ENCODE measurements at places on chromosomes 5 and 9.
A peak's percentile ranks its signal among the peaks of the same experiment; 100 is the strongest.

GRCh38 chr5:95057615-95058014 lies 227.3 kb downstream of the MCTP1 start:
- DNase-seq = peak; percentile 11

DNA sequence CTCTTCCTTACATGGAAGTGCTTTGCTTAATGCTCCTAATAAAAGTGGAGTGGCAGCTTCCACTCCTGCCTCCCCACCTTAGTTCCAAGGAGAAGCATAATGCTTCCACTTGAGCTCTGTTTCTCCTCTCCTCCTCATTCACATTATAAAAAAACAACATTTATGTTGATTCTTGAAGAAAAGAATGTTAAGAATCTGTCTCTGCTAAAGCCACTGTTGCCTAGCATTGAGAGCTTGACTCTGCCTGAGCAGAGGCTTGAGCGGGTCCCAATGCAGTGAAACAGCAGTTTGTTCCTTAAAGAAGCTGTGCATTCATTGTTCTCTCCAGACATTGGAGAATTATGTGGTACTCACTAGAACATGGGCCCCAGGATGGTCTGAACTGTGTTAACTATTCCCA lies 101.5 kb upstream of the GHR start:
- no peak for DNase-seq

GRCh38 chr5:90305041-90305720 lies 104.4 kb downstream of the CETN3 start:
- DNase-seq = no peak

GRCh38 chr5:178688551-178688950 lies 41.9 kb downstream of the ZNF354A start:
- no peak for DNase-seq

- DNase-seq = no peak
Observed at GRCh38 chr9:92739346-92739970, 25.2 kb downstream of the BICD2 start.

DNA sequence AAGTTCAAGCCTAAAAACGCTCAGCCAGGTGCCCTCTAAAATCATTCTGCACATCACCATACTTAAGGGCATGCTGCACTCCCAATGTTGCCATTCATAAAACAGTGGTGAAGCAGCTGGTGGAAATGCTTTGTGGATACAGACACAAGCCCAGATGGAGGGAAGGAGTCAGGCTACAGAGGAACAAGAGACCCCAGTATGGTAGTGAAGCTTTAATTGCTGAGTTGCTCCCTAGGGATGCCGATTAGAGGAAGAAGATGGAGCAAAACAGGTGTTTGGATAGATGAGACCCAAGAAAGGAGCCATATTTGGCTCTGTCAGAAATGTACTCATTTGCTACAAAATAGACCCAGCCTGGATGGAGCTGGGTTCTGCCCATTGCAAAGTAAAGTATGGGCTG lies 230.5 kb downstream of the NSG2 start:
- DNase-seq = no peak

DNA sequence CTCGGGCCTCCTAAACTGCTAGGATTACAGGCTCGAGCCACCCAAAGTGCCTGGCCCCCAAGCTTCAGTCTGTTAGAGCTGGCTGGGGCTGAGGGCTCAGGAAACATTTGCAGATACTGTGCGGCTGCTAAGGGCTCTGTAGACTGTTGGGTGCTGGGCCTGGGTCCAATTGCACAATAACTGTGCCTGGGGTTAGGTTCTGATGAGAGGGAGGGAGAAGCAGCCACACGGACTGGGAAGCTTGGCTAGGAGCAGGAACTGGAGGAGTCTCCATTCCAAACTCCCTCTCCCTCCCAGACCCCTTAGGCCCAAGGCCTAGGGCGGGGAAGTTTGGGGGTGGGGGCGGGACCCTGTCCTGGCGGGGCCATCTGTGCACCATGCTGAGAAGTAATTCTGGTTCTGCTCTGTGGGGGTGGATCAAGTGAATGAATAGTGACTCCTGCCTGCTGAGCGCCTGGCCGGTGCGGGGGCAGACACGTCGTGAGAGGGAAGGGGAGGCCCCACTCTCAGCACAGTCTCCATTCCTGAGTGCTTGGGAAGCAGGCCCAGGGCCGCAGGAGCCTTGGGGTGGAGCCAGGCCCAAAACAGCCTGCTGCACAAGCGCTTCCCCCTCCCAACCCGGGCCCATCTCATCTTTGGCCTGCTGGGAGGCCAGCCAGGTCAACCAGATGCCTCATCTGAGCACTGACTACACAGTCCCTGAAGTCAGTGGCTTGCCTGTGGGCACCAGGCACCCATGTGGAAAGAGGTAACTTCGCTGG lies 1.5 kb downstream of the ASS1 start:
- no peak for DNase-seq

GRCh38 chr9:35791297-35791921 lies at the start of gene NPR2:
Gene NPR2 (plus strand): TSS chr9:35791591. CDS start chr9:35792409, 818 bp downstream.
- no peak for DNase-seq

- no peak for DNase-seq
Observed at GRCh38 chr9:120778758-120779157, 14.5 kb downstream of the FBXW2 start.

- no peak for DNase-seq
Observed at GRCh38 chr5:37888476-37888875, 48.6 kb upstream of the GDNF start.

- no peak for DNase-seq
Observed at GRCh38 chr5:145948921-145949320, 12.5 kb downstream of the SH3RF2 start.

DNA sequence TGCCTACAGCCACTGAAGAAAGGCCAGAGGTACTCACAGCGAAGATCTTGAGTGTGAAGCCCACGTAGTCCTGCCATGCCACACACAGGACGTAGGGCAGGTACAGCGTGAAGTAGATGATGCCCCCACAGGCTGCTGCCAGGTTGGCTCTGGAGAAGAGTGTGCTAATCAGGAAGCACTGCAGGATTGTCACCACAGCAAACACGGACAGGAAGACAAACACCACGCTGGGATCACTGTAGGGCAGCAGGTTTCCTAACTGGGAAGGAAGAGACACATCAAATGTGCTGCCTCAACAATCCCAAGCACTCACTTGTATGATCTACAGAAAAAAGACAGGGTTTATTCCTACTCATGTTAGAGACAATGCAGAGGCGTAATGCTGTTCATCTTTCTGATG lies 63.0 kb downstream of the NIPSNAP3B start:
- no peak for DNase-seq

DNA sequence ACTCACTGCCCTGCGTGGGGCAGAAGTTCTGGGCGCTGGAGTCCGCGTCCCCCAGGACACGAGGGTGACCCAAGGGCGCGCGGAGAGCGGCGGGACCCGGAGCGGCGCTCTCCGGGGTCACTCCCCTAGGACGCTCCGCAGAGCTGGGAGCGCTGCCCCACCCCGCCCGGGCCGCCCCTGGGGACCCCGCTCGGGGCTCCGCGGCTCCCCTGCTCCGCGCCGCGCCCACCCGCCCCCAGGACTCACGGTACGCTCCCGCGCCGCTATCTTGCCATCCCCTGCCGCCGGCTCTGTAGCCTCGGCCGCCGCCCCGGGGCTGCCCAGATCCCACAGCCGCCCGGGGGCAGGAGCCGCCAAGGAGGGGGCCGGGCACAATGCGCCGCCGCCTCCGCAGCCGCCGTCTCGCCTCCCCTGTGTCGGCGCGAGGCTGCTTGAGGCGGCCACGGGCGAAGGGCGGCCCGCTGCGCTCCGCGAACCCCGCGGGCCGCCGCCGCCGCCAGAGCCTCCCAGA lies 303 bp downstream of the LIFR start:
- no peak for DNase-seq

GRCh38 chr9:95306819-95307218 lies 10.7 kb downstream of the FANCC start:
- no peak for DNase-seq

DNA sequence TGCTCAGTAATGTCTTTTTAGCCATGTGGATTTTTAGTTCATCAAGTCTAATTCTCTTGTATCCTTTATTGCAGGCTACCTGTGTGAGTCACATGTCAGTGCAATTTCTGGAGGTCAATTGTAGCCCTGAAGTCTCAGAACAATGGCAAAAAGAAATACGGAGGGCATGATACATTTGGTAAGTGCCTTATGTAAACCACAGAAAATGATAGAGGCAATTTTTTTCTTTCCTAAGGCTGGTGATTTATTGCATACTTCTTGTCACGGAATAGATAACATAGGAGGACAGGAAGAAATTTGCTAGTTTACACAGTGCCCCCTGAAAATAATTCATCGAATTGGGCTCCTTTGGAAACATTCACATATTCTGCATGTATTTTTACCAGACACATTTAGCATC lies 235.9 kb downstream of the DMRTA1 start:
- DNase-seq = peak; percentile 72

GRCh38 chr5:36033047-36033446 lies 33.6 kb downstream of the UGT3A2 start:
- DNase-seq = no peak

DNA sequence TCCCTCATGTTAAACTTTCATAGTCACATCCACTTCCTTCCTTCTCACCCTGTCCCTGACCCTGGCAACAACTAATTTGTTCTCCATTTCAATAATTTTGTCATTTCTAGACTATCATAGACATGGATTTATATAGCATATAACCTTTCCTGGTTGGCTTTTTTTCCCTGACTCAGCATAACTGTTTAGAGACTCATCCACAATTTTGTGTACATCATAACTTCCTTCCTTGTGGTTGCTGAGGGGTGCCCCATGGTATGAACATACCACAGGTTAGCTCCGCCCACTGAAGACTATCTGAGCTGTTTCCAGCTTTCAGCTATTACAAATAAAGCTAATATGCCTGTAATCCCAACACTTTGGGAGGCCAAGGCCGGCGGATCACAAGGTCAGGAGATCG lies 137.3 kb downstream of the PHF2 start:
- DNase-seq = no peak

GRCh38 chr9:124765439-124765835 lies 5.7 kb downstream of the NR6A1 start:
- no peak for DNase-seq

- DNase-seq = peak; percentile 0
Observed at GRCh38 chr9:2066312-2067273, 51.4 kb downstream of the SMARCA2 start.

- DNase-seq = peak; percentile 74
Observed at GRCh38 chr9:22452415-22453010, 5.9 kb downstream of the DMRTA1 start.

- no peak for DNase-seq
Observed at GRCh38 chr9:129481424-129481809, 139.5 kb downstream of the C9orf50 start.

DNA sequence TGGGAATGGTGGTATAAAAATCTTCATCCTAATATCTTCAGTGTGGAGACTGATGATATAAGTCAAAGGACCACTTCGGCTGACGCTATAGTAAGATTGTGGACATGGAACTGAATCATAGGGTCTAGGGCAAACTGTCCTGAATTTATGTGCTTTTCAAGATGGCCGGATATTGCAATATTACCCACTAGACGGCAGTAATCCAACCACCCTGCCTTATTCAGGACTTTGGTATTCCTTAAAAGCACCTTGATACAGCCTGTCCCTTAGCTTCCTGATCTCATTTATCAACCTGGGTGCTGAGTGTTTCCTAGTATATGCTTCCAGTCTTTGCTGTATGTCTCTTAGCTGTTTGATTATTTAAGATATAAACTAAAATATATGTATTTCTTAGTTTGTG lies 71.2 kb upstream of the COX7C start:
- DNase-seq = no peak

DNA sequence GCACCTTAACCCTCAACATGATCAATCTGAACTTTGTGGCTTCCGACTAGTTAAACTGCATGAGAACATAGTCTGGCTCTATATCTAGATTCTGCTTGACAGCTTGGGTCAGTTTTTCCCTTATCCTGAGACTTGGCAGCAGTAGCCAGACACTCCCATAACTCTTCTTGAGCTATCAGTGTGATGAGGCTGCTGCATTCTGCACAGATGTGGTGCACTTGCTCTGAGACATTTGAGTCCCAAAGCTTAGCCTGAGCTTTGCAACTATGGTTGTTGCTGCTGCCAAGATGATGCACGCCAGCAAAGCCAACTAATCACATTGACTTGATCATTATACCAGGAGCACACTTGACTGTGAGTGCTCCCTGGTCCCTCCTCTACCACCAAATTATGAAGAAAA lies 36.2 kb downstream of the MOCS2 start:
- DNase-seq = no peak

- no peak for DNase-seq
Observed at GRCh38 chr5:34016750-34017149, 8.9 kb upstream of the AMACR start.

DNA sequence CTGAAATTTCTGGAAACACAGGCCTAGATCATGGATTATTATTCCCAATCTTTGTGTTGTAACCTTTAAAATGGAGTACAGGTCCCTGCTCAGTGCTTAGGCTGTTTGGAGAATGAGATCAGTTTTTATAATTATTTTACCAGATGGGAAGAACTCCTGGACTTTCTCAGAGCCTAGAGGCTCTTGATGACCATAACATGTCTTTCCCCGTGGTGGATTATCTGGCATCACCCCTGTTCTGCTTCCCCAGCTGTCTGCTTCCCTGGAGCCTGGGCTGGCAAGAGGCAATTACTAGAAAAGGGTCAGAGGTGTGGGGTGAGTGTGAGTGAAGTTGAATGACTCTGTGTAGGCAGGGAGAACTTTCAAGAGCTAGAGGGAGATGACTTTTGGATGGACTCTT lies 143.0 kb downstream of the CARTPT start:
- no peak for DNase-seq

GRCh38 chr9:113598451-113598850 lies 134.9 kb downstream of the RGS3 start:
- no peak for DNase-seq

DNA sequence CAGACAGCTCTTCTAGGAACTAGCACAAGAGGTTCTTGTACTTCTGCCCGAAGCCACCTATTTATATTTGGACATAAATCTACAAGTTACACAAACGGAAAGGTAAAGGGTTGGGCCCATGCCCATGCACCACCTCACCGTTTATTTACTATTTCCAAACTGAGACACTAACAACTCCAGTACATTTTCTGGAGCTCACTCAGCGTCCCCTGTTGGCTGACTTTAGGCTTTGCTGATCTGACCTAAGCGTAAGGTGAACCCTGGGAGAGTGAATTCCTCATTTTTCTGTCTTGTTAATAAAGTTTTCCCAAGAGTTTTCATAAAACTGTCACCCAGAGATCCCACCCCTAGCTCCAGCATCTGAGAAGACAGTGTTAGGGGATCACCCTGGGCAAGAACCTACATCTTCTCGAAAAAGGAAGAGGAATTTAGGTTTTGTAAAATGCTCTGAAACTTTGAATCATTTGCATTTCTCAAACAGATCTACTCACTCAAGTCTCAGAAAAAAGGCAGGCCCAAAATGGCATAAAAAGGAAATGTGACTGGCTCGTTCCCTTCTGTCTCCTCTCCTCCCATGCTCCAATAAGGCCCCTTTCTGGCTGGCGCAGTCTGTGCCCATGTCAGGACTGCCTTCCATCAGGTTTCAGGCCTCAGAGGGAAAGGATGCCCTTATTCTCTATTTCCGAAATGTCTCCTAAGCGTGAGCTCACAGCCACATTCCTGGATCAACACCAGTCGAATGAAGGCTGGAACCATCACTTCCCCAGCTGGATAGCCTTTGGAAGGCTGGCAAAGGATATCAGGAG lies 201.3 kb downstream of the FANCC start:
- DNase-seq = peak; percentile 9

GRCh38 chr5:107812570-107813141 lies 141.9 kb upstream of the EFNA5 start:
- DNase-seq = no peak

- no peak for DNase-seq
Observed at GRCh38 chr9:2253636-2254580, 238.8 kb downstream of the SMARCA2 start.

Measured in OCI-M1 (cell line).